Neural progenitor cell (in vitro differentiated cells): ENCODE measurements at places on chromosomes 16 and 17. TPM values are rescaled to one million over a fixed set of nuclear protein-coding genes. Genes with fewer than 3 reads are reported as not detected.

Gene EXOC3L1
- not detected in 2 replicates for total RNA-seq

Gene TP53TG3C
- total RNA-seq, result not detected in 2 replicates

Gene MC1R
- total RNA-seq, result 1.7 and 5.5 TPM in 2 replicates

Gene ADORA2B
- 1.9 and 4.4 TPM in 2 replicates for total RNA-seq

Gene ZDHHC1
- total RNA-seq, result 1.5 and 2.2 TPM in 2 replicates

Gene UBE2G1
- 71.4 and 88.5 TPM in 2 replicates for total RNA-seq

Gene NAGS
- 1.8 and 2.2 TPM in 2 replicates for total RNA-seq

Gene CES4A
- total RNA-seq, result 0.22 and 1.8 TPM in 2 replicates

Gene MPV17L
- 0.30 and 0.87 TPM in 2 replicates for total RNA-seq

Gene TMEM107
- 26.0 and 45.5 TPM in 2 replicates for total RNA-seq

GRCh38 chr17:32763855-32764439 lies 113.0 kb downstream of the MYO1D start:
- no peaks in the 10 kb centered on the region for H3K27me3 ChIP-seq
- no peaks in the 10 kb centered on the region for H3K36me3 ChIP-seq
- DNase-seq, result no peak
- H3K4me3 ChIP-seq, result no peak overlapping the region
- no peak overlapping the region for H3K27ac ChIP-seq

GRCh38 chr16:72705801-72706200 lies 342.1 kb downstream of the ZFHX3 start:
- no peaks in the 10 kb centered on the region for H3K36me3 ChIP-seq
- no peak overlapping the region for H3K4me3 ChIP-seq
- H3K4me1 ChIP-seq, result peaks cover 9% of the 10 kb centered on the region
- H3K27me3 ChIP-seq, result no peaks in the 10 kb centered on the region
- DNase-seq, result peak; percentile 7

GRCh38 chr16:66326991-66327513 lies 39.4 kb upstream of the CDH5 start:
- H3K4me1 ChIP-seq, result no peaks in the 10 kb centered on the region
- H3K4me3 ChIP-seq, result no peak overlapping the region
- no peaks in the 10 kb centered on the region for H3K36me3 ChIP-seq
- no peak overlapping the region for H3K27ac ChIP-seq
- no peak for DNase-seq

GRCh38 chr16:1474082-1474795 lies 589 bp downstream of the CLCN7 start:
- H3K4me1 ChIP-seq, result peaks cover 9% of the 10 kb centered on the region
- peak overlapping the region; percentile 69 for H3K4me3 ChIP-seq
- peak; percentile 57 for DNase-seq

- no peak overlapping the region for H3K27ac ChIP-seq
- H3K4me3 ChIP-seq, result no peak overlapping the region
- no peak for DNase-seq
- no peaks in the 10 kb centered on the region for H3K27me3 ChIP-seq
- H3K36me3 ChIP-seq, result peaks cover 3% of the 10 kb centered on the region
Observed at GRCh38 chr16:77881355-77882030, 93.1 kb downstream of the VAT1L start.

DNA sequence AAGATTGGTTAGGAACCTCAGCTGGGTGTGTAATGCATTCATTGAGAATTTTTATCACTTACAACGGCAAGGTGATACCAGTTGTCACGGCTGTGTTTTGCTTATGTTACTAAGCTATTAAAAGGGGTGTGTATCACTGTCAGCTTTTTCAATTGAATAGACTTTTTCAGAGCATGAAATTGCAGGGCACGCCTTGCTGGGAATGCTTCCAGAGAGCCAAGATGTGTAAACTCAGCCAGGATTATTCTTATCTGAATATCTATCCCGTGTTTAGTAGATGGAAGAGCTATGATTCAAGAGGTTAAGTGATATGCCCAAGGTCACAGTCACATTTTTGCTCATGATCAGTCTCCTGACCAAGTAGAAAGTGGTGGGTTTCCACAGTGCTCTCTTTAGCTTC lies 6.6 kb upstream of the TEKT3 start:
- H3K27ac ChIP-seq, result no peak overlapping the region
- H3K36me3 ChIP-seq, result no peaks in the 10 kb centered on the region
- no peaks in the 10 kb centered on the region for H3K4me1 ChIP-seq
- no peak overlapping the region for H3K4me3 ChIP-seq
- DNase-seq, result no peak

GRCh38 chr16:16126896-16127295 lies 96.4 kb downstream of the ABCC6 start:
- H3K27me3 ChIP-seq, result no peaks in the 10 kb centered on the region
- H3K4me1 ChIP-seq, result no peaks in the 10 kb centered on the region
- no peak overlapping the region for H3K27ac ChIP-seq

- H3K4me3 ChIP-seq, result peak overlapping the region; percentile 83
- peaks cover 2% of the 10 kb centered on the region for H3K36me3 ChIP-seq
- H3K27ac ChIP-seq, result no peak overlapping the region
Observed at GRCh38 chr17:34981538-34982241, 1.4 kb downstream of the LIG3 start.

DNA sequence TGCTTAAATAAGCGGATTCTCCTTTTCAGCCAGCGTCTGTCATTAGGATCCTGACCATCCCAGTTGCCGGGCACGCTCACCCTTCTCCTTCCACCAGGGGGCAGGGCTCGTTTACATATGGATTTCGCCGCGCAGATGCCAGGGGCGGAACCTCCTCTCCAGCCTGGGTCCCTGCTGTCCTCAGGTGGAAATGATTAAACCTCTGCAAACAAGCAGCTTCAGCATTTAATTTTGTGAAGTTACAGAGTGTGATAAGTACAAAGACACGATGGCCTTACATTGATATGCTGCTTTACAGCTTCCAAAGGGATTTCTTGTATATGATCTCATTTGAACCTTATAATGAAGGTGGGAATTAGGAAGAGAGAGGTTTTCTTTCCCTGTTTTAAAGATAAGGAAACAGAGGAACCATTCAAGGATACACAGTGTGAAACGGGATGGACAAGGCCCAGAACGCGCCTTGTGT lies 3.9 kb upstream of the KRT28 start:
- H3K27me3 ChIP-seq, result peaks cover 91% of the 10 kb centered on the region
- no peaks in the 10 kb centered on the region for H3K36me3 ChIP-seq
- H3K27ac ChIP-seq, result no peak overlapping the region
- DNase-seq, result peak; percentile 90

DNA sequence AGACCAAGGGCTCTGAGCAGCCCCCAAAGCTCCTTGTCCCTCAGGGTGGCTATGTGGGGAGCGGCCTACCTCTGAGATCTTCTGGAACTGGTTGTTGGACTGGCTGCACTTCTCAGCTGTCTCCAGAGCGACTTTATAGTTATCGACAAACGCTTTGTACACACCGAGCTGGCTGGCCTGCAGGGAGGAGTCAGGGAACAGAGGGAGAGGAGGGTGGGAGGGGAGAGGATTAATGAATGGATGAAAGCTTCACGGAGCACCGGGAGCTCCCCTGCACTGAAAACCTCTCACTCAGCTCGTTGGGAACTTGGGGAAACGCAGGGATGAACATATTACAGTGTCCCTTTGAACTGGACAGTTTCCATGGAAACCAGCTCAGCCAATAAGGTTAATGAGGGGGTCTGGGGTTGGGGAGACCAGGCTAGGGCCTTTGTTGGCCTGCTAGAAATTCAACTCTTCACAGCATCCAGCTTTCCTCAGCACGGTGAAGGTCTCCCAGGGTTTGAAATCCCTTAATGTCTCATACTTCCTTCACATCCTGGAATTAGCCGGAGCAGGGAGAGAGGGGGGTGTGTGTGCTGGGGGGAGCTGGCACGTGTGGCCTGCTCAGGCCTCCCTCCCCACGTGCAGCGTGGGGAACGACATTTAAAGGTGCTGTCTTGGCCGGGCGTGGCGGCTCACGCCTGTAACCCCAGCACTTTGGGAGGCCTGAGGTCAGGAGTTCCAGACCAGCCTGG lies 86.7 kb downstream of the TIMM22 start:
- H3K4me3 ChIP-seq, result no peak overlapping the region
- peak; percentile 77 for DNase-seq
- no peaks in the 10 kb centered on the region for H3K27me3 ChIP-seq
- H3K4me1 ChIP-seq, result peaks cover 21% of the 10 kb centered on the region
- H3K36me3 ChIP-seq, result no peaks in the 10 kb centered on the region

DNA sequence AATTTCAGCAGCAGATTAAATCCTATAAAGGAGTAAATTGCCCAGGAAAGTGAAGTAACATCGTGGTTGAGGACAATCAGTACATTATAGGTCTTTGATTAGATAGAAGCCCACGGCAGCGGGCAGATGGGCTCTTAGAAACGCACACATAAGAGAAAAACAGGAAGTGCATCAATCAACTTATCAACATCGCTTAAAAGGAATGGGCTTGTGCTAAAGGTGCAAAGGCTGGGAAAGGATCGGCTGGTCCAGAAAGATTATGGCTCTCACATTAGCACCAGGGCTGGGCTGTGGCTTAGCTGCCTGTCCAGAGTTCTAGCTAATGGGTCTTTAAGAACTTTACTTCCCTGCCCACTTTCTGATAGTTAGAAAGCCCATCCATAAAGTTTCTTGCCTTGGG lies 292.0 kb upstream of the TNRC6C start:
- DNase-seq, result no peak
- H3K27me3 ChIP-seq, result no peaks in the 10 kb centered on the region
- H3K4me1 ChIP-seq, result no peaks in the 10 kb centered on the region
- no peak overlapping the region for H3K4me3 ChIP-seq

DNA sequence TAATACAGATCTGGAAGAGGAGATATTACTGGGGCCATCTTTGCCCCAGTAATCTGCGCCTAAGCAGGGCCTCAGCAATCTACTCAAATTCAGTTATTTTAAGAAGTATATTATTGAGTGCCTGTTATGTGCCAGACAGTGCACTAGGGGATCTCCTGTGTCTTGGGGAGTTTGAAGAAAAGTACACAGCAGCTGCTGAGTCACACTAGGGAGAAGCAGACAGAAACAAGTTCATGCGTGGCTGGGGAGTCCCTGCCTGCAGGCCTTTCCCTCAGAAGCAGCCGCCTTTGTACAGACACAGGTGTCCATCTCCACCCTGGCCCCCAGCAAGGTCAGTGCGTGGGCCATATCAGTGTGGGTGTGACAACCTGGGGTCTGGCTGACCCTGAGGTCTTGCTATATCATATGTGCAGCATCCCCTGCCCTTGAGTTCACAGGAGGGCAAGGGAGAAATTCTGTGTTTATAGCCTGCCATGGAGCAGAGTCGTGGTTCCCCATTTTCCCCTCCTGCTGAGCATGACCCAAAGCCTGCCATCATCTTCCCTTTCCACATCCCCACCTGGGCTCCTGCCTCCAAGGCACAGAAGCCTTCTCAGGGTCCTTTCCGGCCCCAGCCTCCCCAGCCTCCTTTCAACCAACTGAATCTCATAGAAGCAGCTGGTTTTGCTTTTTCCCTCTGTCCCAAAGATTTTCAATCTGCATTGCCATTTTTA lies 229.9 kb upstream of the SDK2 start:
- H3K27me3 ChIP-seq, result no peaks in the 10 kb centered on the region
- H3K4me3 ChIP-seq, result no peak overlapping the region
- no peaks in the 10 kb centered on the region for H3K36me3 ChIP-seq
- no peak overlapping the region for H3K27ac ChIP-seq
- DNase-seq, result no peak

DNA sequence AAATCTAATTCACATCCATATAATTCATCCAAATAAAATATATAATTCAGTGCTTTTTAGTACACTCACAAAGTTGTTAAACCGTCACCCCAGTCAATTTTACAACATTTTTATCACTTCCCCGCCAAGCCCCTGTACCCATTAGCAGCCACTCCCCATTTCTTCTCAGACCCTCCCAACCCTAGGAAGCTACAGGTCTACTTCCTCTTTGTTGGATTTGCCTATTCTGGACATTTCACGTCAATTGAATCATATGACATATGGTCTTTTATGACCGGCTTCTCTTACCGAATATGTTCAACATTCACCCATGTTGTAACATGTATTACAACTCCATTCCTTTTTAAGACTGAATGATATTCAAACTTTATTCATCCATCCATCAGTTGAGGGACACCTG lies 19.9 kb upstream of the MLKL start:
- DNase-seq, result no peak
- H3K36me3 ChIP-seq, result no peaks in the 10 kb centered on the region
- H3K4me1 ChIP-seq, result no peaks in the 10 kb centered on the region
- no peak overlapping the region for H3K27ac ChIP-seq
